ENCODE measurements at places on chromosomes 5 and 9.

DNA sequence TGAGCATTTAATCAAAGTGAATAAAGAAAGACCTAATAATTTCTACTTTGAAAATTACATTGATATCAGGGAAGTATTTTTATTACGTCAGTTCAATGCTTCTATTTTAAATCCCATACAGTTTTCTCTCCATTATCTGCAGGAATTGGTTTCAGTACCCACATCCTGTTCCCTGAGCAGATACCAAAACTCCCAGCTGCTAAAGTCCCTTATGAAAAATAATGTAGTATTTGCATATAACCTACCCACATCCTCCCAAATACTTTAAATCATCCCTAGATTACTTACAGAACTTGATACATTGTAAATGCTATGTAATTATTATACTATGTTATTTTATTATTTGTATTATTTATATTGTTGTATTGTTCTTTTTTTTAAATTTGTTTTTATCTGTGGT lies 125.4 kb upstream of the MINAR2 start:
- DNase-seq, result no peak

DNA sequence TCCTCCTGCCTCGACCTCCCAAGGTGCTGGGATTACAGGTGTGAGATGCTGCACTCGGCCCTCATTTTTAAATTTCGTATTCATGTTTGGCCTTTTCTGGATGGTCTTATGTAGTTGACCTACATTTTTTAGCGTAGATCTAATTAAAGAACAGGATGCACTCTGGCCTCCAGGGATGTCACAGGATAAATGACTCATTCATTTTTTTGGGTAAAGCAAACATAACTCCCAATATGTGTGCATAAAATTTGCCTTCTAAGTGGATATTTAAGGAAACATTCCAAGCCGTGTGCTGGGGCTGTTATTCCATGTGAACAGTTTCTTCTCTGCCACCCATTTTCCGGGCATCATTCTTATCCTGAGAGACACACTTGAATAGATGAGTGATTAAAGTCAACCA lies 501.6 kb downstream of the IRX1 start:
- DNase-seq, result no peak

DNA sequence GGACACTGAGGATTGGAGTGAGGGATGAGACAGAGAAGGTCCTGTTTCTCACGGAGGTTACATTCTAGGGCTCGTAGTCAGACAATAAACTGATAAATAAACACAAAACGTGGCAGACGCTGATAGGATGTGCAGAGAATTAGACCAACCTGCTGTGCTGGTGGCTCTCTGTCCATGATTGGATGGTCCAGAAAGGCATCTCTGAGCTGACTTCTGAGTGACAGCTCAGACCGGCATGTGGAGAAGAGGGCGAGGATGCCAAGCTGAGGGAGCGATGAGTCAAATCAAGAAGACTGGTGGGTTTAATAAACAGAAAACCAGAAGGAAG lies 132.3 kb upstream of the TAF11L2 start:
- DNase-seq, result no peak

GRCh38 chr5:173202266-173202875 lies 32.6 kb downstream of the NKX2-5 start:
- no peak for DNase-seq

- DNase-seq, result no peak
Observed at GRCh38 chr5:143383988-143384387, 19.5 kb downstream of the NR3C1 start.

- DNase-seq, result no peak
Observed at GRCh38 chr5:104178829-104179456, 616.4 kb upstream of the NUDT12 start.

- DNase-seq, result no peak
Observed at GRCh38 chr9:33148367-33149014, 18.6 kb downstream of the B4GALT1 start.

- no peak for DNase-seq
Observed at GRCh38 chr5:17890501-17890900, 256.2 kb downstream of the TAF11L14 start.

DNA sequence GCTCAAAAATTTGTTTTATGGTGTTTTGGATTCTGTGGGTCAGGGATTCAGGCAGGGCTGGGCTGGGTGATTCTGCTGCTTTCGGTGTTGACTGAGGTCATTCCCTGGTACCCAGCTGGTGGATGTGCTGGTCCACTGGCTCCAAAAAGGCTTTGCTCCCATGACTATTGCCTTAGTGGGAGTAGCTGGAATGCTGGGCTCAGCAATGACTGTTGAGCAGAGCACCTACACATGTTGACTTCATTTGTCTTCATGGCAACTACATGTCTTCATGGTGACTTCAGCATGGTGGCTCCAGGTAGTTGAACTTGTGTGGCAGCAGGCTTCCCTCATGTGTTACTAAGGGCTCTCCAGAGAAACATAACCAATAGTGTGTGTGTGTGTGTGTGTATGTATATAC lies 297.2 kb downstream of the DOCK8 start:
- no peak for DNase-seq

Measured in CD4-positive, alpha-beta T cell treated with Interleukin-17A for 4 hours (primary cell).